Fibroblast of the conjunctiva (primary cell): ENCODE measurements at places on chromosomes 12 and 14.
A peak's percentile ranks its signal among the peaks of the same experiment; 100 is the strongest.

GRCh38 chr12:19671695-19672094 is 232.4 kb downstream of the AEBP2 start:
- peak; percentile 21 for DNase-seq

- no peak for DNase-seq
These were observed 61.1 kb upstream of the FLRT2 start for GRCh38 chr14:85468816-85469215.

- peak; percentile 57 for DNase-seq
These were observed 366.7 kb downstream of the BTG1 start for GRCh38 chr12:91778938-91779400.

GRCh38 chr12:56377310-56377988 is 14.8 kb upstream of the APOF start:
- DNase-seq = no peak

DNA sequence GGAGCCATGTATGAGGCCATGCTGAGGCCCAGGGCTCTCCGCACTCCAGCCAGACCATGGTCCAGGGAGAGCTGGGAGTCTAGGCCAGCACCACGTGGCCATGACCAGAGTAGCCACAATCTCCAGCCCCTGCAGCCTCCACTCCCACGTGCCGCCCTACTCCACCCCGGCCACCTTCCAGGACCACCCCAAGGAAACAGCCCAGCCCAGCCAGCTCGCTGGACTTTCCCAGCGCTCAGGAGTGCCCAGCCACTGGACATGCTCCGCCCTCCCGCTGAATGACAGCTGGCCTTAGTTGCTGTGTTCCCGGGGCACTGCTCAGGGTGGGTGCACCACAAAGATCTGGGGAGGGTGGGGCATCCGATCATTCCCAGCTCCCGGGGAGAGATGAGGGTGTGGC is 2.1 kb upstream of the C14orf180 start:
- DNase-seq = no peak
